Cardiac fibroblast (primary cell): ENCODE measurements at places on chromosomes 7 and 10.

GRCh38 chr10:19014498-19014897 lies 34.1 kb upstream of the MALRD1 start:
- no peak for DNase-seq

GRCh38 chr10:101858723-101859500 lies 15.3 kb upstream of the KCNIP2 start:
- DNase-seq = no peak

DNA sequence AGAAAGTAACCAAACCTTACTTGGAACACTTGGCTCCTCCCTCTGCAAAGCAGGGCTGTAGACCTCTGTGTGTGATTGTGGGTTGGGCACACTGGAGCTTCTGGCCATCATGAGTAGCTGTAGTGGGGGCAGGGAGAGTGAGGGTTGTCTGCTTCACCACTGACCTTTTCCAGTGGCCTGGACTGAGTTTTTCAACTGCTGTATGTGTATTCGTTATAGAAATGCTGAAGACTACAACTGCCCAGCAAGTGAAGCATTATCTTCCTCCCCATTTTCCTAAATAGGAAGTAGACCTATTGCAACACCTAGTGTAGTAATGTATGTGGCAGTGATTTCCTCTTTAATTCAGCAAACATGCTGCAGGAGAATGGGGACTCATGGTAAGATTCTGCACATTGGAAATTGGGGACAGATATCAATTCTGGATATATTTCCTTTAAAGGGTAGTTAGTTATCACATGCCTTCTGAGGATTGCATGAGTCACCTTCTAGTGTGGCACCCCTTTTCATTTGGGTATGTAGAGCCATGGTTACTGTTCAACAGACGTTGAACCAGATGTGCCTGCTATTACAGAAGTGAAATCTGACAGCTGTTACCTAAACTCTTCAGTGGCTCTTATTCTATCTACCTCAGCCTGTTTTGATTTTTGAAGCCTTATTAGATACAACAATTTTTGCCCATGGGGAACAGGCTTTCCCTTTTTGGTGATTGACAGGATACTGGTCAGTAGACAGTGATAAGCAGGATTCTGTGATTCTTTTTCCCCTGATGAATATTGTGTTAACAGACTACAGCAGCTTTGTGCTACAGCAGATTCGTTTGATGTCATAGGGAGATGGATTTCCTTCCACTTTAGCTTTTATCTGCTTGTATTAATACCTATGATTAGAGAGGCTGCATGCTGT lies 130.9 kb downstream of the SND1 start:
- DNase-seq = peak; percentile 40

DNA sequence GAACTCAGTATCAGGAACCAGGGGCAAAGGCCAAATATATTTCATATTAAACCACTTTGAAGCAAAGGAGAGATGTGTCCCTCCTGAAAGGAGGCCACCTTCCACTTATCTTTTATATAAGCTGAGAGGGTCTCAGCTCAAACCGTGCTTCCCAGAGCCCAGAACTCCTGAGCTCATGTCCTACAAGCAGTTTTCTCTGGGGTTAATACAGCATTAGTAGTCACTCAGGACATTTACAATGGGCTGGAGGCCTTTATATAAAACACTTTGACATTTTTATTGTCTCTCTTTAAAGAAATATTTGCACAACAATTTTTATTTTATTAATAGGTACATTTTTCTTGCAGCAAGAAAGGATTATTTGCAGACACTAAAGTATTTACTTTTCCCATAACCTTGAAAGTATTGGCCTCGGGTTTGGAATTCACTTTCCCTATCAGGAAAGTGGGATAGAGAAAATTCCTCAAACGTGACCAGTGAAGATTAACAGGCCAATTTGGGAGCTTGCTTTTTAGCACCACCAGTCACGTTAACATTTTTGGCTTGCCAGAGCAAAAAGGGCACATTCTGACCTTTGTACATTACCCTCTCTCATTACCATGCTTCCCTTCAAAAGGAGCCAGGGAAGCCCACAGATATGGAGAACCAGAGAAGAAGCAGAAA lies 464.9 kb upstream of the NRP1 start:
- no peak for DNase-seq

GRCh38 chr10:70324951-70325781 lies 41.4 kb upstream of the NPFFR1 start:
- DNase-seq = no peak

DNA sequence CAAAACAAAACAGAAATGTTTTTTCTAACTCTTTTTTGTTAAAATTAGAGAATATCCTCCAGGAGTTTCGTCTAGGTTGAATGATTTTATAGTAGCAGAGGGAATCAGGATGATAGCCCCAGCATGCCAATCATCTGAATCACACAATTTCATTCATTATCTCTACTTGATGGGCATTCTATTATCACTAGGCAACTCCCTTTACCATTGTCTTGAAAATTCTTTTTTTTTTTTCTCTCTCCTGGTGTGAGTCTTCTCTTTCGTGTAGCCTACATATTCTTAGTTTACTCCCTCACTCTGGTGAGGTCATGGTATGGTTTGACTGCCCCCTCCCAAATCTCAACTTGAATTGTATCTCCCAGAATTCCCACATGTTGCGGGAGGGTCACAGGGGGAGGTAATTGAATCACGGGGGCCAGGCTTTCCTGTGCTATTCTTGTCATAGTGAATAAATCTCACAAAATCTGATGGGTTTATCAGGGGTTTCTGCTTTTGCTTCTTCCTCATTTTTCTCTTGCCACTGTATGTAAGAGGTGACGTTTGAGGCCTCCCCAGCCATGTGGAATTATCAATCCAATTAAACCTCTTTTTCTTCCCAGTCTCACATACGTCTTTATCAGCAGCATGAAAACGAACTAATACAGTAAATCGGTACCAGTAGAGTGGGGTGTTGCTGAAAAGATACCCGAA lies 105.0 kb downstream of the OTUD1 start:
- DNase-seq = no peak

DNA sequence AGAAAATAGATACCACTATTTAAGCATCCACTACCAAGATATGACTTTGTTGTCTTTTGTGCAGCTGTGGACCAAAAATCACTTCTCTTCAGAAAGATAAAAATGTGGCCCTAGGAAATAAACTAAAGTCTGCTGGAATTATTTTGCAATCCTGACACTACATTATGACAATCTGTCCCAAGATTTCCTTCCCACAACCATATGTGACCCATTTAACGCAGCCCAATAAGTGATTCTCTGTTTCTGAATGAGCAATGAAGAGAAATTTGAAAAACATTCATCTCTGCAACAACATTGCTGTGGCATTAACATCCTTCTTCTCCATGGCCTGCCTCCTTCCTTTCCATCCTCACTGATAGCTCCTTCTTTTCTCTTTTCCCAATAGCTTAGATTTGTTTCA lies 212.0 kb downstream of the TSPAN12 start:
- no peak for DNase-seq

DNA sequence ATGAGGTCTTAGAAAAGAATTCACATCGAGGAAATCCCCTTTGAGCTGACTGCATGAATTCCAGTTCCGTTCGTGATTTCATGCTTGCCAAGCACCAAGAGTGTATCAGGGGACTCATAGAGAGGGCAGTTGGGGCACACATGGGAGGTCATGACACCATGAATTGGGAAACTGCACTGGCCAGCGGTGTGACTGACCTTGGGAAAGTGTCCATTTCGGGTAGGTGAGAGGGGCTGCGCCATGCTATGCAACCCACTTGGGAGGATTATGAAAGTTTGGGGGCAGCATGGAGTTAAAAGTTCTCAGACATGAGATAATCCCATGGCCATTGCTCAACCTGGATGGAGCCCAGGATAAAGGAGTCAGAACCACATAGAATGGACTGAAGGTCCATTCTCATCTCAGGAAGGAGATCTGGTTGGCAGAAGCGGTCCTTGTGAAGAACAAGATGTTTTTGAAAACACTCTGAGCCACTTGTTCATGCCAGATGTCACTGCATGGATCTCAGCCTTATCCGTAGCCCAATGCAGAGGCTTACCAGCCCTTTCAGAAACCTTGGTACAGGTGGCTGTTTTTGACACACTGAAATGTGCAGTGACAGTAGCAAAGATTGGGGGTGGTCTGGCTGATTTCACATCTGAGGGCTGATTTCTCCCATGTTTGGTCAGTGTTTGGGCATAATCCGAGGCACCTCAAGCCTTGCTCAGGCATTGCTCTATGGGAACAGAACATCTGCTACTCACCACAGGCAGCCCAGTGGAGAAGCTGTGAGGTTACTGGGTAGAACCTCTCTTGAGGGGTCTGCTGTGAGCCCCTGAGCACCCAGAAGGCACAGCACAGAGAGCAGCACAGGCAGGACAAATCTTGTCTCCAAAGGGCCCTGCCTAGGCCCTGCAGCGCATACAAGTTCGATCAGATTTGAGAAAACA lies 252.3 kb downstream of the CXCL12 start:
- DNase-seq = peak; percentile 70

DNA sequence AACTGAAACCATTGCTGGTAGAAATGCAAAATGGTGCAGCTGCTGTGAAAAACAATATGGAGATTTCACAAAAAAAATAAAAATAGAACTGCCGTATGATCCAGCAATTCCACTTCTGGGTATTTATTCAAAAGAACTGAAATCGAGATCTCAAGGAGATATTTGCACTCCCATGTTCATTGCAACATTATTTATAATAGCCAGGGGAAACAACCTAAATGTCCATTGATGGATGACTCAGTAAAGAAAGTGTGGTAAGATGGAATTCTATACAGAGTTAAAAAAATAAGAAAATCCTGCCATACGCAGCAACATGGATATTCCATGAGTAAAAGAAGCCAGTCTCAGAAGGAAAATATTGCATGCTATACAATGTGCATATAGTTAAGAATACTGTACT lies 290.6 kb upstream of the GHITM start:
- no peak for DNase-seq

DNA sequence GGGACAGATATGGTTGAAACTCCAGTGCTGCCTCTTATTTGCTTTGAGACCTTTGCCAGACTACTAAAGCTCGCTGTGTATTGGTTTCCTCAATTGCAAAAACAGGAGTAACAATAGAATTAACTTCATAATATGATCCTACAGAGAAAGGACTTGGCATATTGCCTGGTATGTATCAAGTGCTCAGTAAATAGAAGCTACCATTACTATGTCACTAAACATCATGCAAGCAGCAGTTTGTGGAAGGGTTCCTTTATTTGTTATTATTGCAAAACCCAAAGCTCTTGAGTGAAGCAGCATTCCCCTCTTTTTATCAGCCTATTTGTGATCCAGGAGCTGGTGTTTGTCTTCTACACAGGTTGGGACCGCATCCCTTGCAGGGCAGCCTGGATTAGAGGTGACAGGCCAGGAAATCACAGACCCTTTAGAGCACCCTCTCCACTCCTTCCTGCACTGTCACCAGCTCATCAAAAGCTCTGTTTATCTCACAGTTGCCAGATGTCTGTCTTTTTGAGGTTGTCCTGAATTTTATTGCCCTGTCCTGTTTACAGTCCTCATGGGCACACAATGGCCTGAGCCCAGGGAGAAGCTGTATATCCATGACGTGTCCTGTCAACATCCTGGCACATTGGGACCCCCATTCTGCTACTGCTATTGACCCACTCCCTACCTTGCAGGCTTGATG lies 121.5 kb downstream of the SNX10 start:
- DNase-seq = no peak

DNA sequence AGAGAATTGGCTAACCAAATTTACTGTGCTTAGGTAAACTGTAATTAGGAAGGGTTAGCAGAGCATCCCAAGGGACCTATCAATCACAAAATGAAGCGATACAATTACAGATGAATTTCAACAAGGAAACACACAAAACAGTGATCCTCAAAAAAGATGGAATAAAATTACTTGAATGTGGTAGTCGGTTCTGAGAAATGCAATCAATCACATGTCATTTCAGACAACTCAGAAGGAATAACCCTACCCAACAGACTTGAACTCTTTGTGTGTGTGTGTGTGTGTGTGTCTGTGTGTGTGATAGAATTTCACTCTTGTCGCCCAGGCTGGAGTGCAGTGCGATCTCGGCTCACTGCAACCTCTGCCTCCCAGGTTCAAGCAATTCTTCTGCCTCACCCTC lies 43.5 kb downstream of the ST8SIA6 start:
- DNase-seq = no peak

DNA sequence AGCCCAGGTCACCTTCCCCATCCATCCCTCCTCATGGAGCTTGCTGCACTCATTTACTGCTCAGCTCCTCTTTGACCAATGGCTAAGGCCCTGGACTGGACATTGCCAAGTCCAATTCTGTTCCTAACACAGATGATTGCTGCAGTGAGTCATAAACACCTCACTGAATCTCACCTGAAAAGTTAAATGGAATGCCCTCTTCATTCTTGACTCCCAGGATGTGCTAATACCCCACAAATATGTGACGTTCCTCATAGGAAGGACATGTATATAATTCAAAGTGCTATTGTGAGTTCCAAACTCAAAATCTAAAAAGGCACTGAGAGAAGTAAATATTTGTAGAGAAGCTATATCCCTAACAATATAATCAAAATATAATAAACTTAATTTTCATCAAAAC lies 73.5 kb upstream of the DLX6 start:
- no peak for DNase-seq

- peak; percentile 56 for DNase-seq
These were observed 1.8 kb downstream of the GNG11 start for GRCh38 chr7:93923296-93923695.

DNA sequence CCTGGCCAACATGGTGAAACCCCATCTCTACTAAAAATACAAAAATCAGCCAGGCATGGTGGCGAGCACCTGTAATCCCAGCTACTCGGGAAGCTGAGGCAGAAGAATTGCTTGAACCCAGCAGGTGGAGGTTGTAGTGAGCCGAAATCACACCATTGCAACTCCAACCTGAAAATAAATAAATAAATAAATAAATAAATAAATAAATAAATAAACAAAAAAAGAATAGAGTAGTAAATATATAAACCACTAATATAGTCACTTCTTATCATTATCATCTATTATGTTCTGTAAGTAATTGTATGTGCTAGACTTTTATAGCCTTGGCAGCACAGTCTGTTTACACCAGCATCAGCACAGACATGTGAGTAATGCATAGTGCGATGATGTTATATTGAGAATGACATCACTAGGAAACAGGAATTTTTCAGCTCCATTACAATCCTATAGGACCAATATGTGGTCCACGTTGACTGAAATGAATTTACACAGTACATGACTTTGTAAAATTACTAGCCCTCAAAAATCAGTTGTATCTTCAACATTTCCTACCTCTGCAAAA lies 385.4 kb upstream of the ANKRD30A start:
- peak; percentile 9 for DNase-seq

DNA sequence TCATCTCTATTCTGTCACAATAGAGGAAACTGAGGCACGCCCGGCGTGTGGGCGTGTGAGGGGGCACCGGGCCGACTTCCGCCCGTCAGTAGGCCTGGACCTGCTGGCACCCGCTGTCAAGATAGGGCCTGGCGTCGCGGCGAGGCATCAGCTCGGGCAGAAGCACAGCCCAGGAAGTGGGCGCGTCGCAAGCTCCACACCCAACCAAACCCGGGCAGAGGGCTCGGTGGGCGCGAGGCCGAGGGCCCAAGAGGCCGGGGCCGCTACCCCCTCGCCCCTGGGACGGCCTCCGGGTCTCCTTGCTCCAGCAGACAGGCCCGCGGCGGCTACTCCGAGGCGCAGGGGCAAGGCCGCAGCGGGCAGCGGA lies 91.2 kb downstream of the SPAG6 start:
- no peak for DNase-seq

- no peak for DNase-seq
These were observed 139.7 kb downstream of the TMEM26 start for GRCh38 chr10:61313460-61313859.
